T-helper 1 cell treated with Interleukin-12 subunit alpha and Interleukin-12 subunit beta and Interleukin-4 antibody, amounts not matched to agents 30 ng/mL and 1 ng/mL, for 36 hours (primary cell): ENCODE measurements at places on chromosomes 1 and 21. TPM values are rescaled to one million over a fixed set of nuclear protein-coding genes. Genes with fewer than 3 reads are reported as not detected.

The KCNH1 gene
- total RNA-seq, result not detected in 2 replicates

The PKN2 gene
- 29.0 and 32.6 TPM in 2 replicates for total RNA-seq

The GBP6 gene
- 3.8 and 4.2 TPM in 2 replicates for total RNA-seq

The CHODL gene
- not detected in 2 replicates for total RNA-seq

The CR1L gene
- not detected in 2 replicates for total RNA-seq

The KIF2C gene
- total RNA-seq, result 70.5 and 74.9 TPM in 2 replicates

The RO60 gene
- 62.5 and 74.8 TPM in 2 replicates for total RNA-seq

The SPATA6 gene
- total RNA-seq, result 0.34 and 1.1 TPM in 2 replicates

The EIF3I gene
- 196 and 197 TPM in 2 replicates for total RNA-seq

The LRRC53 gene
- not detected in 2 replicates for total RNA-seq

The CRTC2 gene
- total RNA-seq, result 103 and 107 TPM in 2 replicates

The LMX1A gene
- total RNA-seq, result not detected in 2 replicates

The CFAP57 gene
- 0.07 and 0.20 TPM in 2 replicates for total RNA-seq

The XCL2 gene
- total RNA-seq, result 4.1 and 8.9 TPM in 2 replicates

The C8A gene
- not detected in 2 replicates for total RNA-seq

The AKIRIN1 gene
- 72.0 and 74.0 TPM in 2 replicates for total RNA-seq

The EBNA1BP2 gene
- total RNA-seq, result 53.9 and 57.1 TPM in 2 replicates

The C1orf94 gene
- not detected in 2 replicates for total RNA-seq

The C1orf210 gene
- total RNA-seq, result not detected in 2 replicates

The SKI gene
- total RNA-seq, result 63.1 and 67.5 TPM in 2 replicates

The FAM167B gene
- 0.22 and 0.68 TPM in 2 replicates for total RNA-seq

The CD160 gene
- 0.17 TPM in 1 of 2 replicates, not detected in the other for total RNA-seq

The SLC6A9 gene
- total RNA-seq, result 4.0 and 4.9 TPM in 2 replicates

The TIE1 gene
- total RNA-seq, result 0.25 and 0.85 TPM in 2 replicates

The SPRR5 gene
- total RNA-seq, result not detected in 2 replicates
